CD4-positive, alpha-beta T cell treated with Interleukin-15 for 4 hours (primary cell): ENCODE measurements at places on chromosomes 6 and 20.

DNA sequence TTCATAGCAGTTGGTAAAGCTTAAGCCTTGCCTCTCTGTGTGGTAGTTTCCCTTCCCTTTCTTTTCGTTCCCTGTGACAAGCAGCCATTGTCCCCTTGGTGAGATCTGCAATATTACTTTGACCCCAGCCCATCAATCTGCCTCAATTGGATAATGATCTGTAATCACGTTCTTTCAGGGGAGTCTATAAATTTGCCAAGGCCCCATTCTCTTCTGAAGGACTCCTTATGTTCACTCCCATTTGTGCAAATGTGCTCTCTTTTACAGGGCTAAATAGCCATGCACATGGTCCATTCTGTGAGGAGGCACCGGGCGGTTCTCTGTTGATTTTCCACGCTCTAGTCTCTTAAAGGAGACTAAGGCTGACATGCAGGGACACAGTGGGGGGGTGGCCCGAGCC, 660.4 kb upstream of the SLC35B3 start:
- no peak for DNase-seq

- DNase-seq, result peak; percentile 40
Observed at GRCh38 chr20:2693286-2694007, 867 bp downstream of the EBF4 start.

- DNase-seq, result no peak
Observed at GRCh38 chr6:77019081-77019480, 444.2 kb downstream of the HTR1B start.

DNA sequence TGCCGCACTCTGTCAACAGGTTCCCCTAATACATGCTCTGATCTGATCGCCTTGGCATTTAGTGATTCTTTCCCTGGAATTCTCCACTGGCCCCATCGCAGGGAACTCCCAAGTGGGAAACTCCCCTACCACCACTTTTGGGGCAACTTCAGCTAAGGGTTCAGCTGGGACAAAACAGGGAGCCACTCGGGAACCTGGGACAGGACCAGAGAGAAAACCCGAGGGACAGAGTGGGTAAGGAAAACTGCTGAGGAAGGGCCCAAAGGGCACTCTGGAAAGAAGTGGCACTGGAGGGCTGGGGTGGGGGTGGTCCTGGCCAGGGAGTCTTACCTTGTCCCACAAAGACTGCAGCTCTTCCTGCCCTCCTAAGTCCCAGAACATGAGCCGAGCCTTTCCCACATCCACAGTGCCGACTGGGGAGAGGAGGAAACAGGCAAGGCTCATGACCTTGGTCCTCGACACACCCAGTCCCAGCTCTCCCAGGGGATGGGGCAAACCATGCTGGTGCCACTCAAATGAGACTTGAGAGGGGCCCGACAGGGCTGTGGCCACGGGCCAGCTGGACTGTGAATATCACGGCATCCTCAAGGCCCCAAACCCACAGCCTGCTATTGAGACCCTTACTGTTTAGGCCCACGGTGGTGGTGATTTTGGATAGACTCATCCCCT, 1.6 kb downstream of the ARFRP1 start:
- no peak for DNase-seq

DNA sequence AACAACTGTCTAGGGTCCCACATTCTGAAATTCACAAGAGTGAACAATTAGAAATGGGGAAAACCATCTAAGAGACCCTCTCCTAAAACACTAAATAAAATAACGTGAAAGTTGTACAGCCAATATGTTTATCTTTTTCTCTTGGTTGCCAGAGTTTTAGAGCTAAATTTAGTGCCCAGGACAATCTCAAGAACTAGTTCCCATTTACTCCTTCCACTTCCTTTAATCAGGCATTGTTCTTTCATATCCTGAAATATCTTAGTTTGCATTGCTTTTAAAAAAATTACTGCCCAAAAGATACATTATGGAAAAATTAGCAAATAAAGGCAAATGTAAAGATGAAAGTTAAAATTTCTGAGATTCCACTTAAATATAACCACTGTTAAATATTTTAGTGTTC, 33.1 kb upstream of the UBR2 start:
- DNase-seq, result no peak

GRCh38 chr6:167116109-167116837, 6.6 kb upstream of the CCR6 start:
- no peak for DNase-seq

DNA sequence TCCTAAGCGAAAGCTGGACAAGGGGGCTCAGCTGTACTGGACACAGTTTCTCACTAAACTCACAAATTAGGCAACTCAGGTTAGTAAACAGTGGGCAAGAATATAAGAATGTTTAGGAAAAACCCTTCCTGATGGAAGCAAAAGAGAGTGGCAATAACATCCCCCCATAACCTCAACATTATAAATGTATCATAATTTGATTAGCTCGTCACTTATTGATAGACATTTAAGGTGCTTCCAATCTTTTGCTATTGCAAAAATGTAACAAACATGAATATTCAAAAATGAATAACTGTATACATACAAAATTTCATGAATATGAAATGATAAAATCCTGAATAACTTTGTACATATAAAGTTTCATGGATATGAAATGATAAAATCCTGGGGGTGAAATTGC, 415.7 kb downstream of the EPM2A start:
- no peak for DNase-seq

DNA sequence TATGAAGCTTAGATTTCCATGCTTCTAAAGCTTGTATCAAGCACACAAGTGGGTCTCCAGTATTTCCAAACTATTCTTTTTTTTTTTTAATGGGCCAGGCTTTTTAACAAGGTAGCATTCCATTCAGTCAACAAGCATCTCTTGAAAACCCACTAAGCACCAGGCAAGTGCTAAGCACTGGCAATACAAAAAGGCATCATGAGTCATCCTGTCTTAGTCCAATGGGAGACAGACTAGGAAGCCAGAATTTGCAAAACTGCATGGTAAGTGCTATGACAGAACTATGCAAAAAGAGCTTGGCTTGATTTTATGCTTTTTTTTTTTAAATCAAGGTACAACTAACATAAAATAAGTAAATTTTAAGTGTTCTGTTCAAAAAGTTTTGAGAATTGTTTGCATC, 109.3 kb upstream of the DST start:
- no peak for DNase-seq
